Stimulated activated naive CD8-positive, alpha-beta T cell treated with anti-CD3 and anti-CD28 coated beads, Interleukin-15, Interleukin-2, amounts not matched to agents 100 U/mL and 50 U/mL, for 24 hours (primary cell): ENCODE measurements at places on chromosomes 3 and 15.

DNA sequence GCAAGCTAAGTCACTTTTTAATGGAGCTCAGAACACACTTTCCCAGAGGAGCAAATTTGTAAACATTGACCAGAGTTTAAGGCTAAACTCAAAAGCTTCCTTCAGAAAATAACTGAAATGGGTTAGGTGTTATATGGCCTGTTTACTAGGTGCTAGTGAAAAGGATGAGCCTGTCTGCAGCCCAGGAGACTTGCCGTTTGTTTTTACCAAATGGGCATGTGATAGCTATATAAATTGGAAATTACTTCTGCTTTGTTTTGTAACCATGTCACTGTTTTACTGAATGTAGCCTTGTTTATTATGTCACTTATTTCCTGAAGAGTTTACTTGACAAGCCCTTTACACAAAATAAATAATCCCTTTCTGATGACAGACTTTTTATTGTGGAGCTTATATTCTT lies 109.4 kb upstream of the THSD4 start:
- no peak for DNase-seq

DNA sequence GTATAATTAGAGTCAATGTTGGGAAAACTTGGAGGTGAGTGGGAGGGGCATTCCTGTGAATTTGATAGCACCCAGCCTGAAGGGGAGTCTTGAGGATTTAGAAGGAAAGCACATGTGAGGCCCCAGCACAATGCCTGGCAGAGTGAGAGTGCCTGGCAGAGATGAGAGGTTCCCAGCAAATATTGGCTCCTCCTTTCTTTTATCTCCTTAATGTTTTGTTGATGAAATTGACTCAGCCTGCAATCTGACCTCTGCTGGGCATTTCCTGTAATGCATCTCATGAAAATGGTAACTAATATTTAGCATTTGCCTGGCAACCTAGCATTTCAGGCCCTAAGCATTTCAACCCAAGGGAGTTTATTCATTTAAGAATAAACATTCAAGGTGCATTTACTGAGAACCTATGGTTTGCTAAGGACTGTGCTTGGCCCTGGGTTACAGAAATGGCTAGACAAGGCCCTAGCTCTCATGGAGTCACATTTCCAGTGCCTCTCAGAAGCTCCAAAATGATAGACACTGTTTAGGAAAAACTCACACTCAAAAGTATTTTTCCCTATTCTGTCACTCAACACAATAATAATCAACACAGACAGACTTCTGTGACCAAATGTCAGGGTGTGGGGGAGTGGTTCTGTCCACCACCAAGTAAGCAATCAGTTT lies 19.0 kb downstream of the PDHB start:
- peak; percentile 47 for DNase-seq

DNA sequence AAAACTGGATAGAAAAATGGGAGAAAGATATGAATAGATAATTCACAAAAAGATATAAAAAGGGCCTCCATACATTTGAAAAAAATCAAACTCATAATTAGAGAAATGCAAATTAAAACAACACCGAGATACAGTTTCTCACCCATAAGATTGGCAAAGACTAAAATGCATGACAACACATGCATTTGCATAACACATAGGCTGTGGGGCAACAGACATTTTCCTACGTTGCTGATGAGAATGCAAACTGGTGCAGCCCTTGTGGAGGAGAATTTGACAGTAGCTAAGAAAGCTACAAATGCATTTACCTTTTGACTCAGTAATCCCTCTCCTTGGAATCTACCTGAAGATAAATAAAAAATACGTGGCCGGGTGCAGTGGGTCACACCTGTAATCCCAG lies 11.4 kb upstream of the CAND2 start:
- no peak for DNase-seq

- DNase-seq = no peak
Observed at GRCh38 chr3:126136428-126137220, 43.8 kb downstream of the ALDH1L1 start.

GRCh38 chr3:47578691-47579632 lies at the start of gene CSPG5:
Gene CSPG5, minus strand, starts transcription at chr3:47578865. Its CDS starts 172 bp downstream, at chr3:47578693.
- DNase-seq = peak; percentile 44
